GM04503 (cell line): ENCODE measurements at places on chromosomes 11 and 22.

DNA sequence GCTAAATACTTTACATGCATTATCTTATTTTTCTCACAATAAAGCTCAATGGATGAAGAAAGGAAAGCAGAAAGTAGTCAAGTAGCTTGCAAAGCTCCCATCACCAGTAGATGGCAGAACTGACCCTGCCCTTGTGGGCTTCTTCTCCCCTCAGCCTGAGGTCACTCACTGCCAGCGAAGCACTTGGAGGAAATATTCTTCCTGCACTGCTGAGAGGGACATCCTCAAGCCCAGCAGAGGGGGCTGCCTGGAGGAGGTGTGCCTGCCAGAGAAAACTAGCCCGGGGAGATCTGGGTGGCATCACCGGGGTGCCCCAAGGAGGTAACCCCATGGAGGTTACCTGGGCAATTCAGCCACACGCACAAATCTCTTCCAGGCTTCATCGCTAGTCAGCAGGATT, 6.6 kb downstream of the APOL4 start:
- DNase-seq, result no peak

DNA sequence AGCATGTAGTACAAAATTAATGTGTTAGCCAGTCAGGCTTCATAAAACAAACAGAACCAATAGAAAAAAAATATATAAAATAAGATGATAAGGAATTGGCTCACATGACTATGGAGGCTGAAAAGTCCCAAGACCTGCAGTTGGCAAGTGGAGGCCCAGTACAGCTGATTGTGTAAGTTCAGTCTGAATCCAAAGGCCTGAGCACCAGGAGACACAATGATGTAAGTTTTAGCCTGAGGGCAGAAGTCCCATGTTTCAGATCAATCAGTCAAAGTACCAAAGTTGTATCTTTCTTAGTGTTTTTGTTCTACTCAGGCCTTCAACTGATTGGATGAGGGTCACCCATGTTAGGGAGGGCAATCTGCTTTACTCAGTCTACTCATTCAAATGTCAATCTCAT, 14.3 kb upstream of the OR10D3 start:
- DNase-seq, result no peak

GRCh38 chr22:22655452-22656290, 11.3 kb downstream of the GGTLC2 start:
- no peak for DNase-seq

GRCh38 chr22:45804986-45805325, 133.3 kb downstream of the ATXN10 start:
- peak; percentile 97 for DNase-seq

DNA sequence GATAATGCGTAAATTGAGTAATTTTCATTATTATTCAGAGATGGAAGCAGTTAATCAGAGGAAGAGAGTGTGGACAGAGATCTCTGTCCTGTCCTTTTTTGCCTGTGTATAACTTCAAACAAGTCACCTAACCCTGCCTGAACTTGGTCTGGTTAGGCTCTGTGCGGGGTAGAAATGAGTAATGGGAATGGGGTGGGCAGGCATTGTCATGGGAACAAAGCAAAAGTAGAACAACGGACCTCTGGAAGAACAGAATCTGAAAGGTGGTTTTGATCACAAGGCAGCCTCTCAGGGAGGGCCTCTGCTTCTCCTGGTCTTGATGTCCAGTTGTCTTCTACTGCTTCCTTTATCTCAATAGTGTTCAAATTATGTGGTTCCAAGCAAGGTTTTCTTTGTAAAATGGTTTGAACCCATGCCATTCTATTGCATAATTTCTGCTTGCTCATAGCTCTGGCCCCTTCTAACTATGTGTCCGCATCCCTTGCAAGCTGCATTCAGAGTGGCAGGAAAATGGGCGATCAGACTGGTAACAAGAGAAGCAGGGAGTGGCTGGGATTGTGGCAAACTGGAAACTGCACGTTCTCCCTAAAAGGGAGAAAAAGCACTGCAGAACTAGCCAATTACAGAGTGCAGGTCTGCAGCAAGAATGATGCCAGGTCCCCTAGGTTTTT, 76.1 kb downstream of the PRR5L start:
- peak; percentile 66 for DNase-seq

DNA sequence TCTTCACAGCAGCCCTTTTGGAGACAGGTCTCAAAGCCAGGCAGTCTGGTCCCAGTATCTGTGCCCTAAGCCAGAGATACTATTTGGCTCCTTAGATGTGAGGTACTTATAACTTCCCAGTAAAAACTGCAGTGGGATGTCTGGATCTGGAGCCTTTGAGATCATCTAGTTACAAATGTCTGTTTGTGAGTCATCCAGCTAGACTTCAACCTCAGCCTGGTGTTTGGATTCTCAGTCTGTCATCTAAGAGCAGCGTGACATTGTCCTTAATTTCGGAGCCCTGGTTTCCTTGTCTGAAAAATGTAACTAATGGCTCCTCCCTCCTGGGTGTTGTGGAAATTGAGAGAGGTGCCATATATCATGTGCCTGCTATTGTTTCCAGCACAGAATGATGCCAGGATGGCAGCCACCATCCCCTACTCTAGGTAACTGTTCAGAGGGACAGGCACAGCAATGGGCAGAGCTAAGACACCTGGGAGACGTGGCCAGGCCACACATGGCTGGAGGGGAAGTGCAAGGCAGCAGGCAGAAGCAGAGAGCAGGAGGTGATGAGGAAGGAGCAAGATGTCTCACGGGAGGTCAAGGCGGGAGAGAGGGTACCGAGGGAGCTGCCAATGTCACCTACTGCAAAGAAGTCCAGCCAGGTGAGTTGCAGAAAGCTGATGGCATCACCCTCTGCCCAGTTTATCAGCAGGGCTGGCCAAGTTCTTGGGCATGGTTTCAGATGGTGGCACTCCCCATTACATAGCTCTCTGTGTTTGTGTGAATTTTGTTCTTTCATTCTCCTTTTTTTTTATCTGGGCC, 20.6 kb upstream of the ST3GAL4 start:
- no peak for DNase-seq

- no peak for DNase-seq
Measured at GRCh38 chr11:10930972-10931760, 73.3 kb upstream of the ZBED5 start.

- no peak for DNase-seq
Measured at GRCh38 chr22:43128116-43128515, 15.1 kb downstream of the MCAT start.

DNA sequence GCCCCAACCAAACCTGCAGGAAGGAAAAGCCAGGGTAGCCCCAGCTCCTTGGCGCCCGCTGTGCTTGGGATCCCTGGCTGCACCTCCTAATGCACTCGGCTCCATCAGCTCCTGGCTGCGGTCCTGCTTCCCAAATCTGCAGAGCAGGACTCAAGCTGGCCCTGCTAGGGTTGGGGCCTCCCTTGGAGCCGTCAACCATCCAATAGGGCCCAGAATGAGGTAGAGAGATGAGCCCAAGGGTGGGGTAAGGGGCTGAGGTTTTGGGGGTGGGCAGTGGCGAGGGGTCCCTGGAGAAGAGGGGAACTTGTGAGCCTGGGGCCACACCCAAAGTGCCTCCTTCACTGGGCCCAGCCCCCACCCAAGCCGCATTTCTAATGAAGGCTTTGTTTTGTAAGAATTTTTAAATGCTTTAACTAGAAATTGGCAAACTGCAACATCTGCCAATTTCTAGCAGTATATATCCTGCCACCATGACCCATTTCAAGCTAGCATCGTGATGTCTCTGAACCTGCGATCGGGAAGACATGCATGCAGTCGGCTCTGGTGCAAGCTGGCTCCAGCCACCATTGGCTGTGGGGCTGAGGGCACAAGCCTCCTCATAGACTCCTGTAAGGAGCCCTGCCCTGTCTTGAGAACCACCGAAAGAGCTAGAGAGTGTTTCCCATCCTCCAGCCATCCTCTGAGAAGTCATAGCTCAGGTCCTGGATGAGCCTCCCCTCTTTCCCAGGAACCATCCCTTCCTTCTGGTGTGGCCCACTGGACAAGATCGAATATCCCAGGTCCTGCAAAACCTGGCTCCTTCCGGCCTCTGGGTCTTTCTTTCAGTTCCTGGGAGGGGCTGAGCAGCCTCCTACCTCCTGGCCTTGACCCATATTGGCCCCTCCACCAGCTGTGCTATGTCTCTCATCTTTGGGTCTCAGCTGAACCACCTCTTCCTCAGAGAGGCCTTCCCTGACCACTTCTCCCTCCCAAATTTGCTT, 15.5 kb downstream of the C1QTNF6 start:
- DNase-seq, result no peak

DNA sequence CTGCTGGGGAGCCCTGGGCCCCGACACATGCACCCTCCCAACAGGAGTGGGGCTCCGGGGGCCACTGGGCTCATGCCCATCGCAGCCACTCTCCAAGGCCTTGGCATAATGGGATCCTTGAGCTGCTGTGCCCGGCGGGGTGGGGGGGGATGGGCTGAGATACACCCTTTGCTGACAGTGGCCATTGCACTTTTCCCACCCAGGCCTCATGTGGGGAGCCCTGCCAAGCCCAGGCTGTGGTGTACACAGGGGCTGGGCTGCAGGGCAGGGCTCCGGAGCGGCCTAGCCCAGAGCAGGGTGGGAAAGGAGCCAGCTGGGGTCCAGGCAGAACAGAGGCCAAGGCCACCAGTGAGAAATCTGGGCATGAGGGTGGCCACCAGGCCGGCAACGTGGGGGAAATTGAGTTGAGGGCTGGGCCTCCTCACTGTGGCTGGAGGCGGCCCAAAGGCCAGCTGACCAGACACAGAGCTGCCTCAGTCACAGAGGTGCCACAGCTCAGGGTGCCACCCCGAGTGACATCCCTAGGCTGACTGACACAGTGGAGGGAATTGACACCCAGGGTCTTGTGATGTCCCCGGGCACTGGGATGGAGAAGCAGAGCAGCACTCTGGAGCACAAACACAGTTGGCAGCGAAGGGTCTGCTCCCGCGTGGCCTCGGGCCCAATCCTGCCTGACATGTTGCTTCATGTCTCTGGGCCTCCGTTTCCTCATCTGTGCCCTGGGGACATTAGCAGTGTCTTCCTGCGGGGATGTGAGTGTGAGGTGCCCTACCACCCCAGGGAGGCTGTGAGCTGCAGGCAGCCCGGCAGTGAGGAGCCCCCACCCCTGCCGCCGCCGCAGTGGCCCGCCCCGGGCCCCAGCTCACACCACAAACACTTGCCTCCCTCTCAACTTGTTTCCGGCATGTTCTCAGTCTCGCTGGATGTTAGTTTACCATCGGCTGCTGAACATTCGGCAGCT, 30.4 kb downstream of the RTN4R start:
- no peak for DNase-seq

GRCh38 chr11:75498556-75499255, 27.0 kb downstream of the GDPD5 start:
- DNase-seq, result no peak

DNA sequence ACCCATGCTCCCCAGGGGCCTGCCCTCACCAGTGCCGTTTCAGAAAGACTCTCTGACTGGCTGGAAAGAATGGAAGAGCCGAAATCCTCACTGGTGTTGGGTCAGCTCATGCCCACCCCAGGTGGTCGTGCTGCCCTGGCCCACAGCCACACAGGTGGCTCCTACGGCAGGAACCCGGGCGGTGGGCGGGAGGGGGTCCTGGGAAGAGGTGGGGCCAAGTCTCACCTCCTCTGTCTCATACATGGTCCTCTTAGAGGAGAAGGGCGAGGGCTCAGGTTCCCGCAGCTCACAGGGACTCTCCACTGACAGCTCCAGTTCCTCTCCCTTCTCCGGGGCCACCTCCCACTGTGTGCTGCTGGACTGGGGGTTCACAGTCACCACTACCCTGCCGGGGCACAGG, 8.2 kb downstream of the ATG2A start:
- DNase-seq, result no peak

DNA sequence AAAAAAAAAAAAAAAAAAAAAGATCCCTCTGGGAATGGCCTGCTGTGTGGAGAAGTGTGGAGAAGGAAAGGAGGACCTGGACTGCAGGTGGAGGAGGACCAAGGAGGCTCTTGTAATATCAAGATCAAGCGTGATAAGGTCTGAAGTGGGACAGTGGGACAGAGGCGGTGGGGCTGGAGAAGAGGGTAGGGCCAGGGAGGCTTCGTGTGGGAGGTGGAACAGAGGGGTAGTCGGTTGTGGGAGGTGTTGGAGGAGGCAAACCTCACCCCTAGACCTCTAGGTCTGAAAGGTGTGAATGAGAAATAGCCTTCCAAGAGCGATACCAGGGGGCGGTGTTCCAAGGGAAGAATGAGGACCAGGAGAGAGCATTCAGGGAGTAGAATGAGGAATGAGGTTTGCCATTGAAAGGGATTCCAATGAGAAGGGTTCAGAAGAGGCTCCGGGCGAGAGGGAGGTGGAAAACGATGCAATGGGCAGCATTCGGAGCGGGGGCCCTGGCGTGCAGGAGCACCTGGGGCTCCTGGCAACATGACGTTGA, 44.2 kb downstream of the MCHR1 start:
- no peak for DNase-seq

DNA sequence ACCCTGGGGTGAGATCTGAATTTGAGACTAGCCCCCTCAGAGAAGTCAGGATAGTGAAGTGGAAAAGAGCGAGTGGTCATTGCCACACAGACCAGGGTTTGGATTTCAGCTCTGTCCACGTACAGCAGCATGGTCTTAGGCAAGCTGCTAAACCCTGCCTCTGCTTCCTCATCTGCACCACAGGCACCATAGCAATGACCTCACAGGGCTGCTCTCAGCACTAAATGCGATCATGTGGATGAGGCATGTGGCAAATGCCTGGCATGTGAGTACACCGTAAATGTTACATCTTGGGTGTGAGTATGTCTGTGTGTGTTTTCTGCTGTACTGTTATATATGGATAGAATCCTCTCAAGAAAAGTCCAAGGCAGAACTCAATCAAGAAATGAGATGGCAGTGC, 15.8 kb downstream of the NAV2 start:
- peak; percentile 53 for DNase-seq

GRCh38 chr11:68837583-68838571, 3.8 kb downstream of the CPT1A start:
- no peak for DNase-seq
